ENCODE measurements at places on chromosomes 1 and 21.

- DNase-seq, result no peak
Observed at GRCh38 chr1:51738681-51739080, 121.8 kb downstream of the OSBPL9 start.

GRCh38 chr1:13546791-13547190, 33.0 kb upstream of the LRRC38 start:
- DNase-seq, result no peak

GRCh38 chr1:44347280-44347679, 7.8 kb downstream of the ERI3 start:
- no peak for DNase-seq

DNA sequence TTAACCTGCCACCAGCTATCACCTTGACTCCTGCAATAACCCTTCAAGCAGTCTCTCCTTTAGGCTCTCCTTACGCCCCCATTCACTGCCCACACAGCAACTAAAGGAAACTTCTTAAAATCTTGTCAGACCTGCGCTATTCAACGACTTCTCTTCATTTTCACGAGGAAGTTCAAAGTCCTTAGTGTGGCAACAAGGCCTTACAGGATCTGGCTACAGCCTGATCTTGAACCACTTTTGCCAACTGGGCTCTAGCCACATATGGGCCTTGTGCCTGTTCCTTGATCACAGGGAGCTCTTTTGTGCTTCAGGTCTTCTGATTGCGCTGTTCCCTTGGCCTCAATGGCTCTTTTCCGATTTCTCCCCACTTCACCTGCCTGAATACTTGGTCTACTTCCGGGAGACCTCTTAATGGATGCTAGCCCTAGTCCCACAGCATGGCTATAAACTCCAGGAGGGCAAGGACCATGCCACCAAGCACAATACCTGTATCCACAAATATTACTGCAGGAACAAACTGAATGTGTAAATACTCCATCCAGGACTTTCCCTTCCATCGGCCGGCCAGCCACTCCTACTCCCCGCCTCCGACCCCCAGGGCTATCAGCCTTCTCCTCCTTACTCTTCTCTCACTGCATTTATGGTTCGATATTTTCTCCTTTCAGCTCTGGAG, 2.3 kb upstream of the CTNNBIP1 start:
- DNase-seq, result no peak

DNA sequence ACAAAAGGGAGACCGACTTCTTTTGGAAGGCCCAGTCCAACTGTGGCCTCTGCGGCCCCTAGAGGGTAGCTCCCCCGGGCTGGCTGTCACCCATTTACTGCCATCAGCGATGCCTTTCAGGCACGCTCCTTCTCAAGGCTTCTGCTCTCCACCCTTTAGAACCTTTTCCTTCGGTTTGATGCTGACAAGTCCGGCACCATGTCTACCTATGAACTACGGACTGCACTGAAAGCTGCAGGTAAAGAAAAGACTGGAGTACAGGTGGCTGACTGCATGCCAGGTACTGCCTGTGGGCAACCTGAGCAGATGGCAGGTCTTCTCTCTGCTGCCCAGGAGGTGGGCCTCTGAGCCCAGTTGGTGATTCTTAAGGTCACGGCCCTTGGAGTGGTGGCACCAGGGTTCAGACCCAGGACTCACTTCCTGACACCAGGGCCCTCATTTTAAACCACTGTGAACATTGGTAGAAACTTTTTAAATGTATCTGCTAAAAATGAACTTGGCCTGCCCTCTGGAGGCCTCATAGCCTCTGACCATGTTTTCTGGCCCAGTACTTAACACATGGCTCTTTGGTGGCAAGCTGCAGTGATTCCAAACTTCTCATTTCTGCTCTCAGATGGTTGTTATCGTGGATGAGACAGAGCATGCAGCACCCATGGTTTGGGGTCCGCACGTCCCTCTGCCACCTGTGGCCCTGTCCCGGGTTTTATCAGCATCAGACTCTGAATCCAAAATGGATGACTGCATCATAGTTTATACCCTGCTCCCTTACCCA, 45.7 kb downstream of the CAPN9 start:
- no peak for DNase-seq

GRCh38 chr1:36950604-36951291, 83.6 kb downstream of the GRIK3 start:
- DNase-seq, result no peak

- DNase-seq, result no peak
Observed at GRCh38 chr1:8089535-8090228, 63.6 kb upstream of the ERRFI1 start.

GRCh38 chr1:221774054-221774842, 32.4 kb upstream of the DUSP10 start:
- no peak for DNase-seq

DNA sequence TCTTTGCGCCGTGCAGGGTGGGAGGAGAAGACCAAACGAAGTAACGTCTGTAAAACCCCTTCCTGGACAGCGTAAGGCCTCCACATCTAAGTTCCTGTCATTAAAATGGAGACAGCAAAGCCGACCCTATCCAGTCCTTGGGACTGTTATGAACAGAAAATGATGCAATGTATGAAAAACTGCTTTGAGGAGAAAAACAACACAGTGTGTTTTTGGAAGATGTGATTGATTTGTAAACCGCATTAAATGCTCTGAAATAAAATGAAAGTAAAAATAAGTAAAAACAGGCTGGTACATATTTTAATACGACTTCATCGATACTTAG, 827 bp upstream of the URB1 start:
- DNase-seq, result no peak

DNA sequence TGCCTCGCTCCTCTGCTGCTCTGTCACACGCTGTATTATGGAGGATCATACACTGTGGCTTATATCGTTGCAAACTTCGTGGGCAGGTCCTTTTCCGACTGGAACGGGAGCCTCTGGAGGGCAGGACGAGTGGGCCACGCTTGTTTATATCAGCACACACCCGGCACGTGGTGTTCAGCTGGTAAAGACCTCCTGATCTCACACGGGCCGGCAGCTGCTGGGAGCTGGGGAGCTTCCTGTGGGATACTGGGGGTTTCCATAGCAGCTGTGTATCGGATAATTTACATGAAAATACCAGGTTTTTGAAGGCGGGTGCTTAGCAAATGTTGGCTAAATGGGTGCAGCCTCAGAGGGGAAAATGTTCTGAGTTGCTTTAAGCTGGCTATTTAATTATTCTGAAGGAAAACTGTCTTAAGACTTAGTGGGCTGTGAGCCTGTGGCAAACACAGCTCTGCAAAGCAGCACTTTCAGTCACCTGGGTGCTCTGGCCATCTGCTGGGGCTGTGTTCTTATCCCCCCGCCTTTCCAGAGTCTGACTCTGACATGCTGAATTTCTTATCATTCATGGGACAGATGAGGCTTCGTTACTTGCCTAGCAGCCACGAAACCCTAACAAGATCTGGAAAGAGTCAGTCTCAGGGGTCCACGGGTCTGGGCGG, 103.6 kb upstream of the GCLM start:
- no peak for DNase-seq

- DNase-seq, result no peak
Observed at GRCh38 chr1:15992582-15993500, 11.2 kb upstream of the SRARP start.

- DNase-seq, result no peak
Observed at GRCh38 chr1:44355582-44356305, 687 bp upstream of the ERI3 start.

- DNase-seq, result no peak
Observed at GRCh38 chr1:5286244-5286643, 631.8 kb downstream of the AJAP1 start.

DNA sequence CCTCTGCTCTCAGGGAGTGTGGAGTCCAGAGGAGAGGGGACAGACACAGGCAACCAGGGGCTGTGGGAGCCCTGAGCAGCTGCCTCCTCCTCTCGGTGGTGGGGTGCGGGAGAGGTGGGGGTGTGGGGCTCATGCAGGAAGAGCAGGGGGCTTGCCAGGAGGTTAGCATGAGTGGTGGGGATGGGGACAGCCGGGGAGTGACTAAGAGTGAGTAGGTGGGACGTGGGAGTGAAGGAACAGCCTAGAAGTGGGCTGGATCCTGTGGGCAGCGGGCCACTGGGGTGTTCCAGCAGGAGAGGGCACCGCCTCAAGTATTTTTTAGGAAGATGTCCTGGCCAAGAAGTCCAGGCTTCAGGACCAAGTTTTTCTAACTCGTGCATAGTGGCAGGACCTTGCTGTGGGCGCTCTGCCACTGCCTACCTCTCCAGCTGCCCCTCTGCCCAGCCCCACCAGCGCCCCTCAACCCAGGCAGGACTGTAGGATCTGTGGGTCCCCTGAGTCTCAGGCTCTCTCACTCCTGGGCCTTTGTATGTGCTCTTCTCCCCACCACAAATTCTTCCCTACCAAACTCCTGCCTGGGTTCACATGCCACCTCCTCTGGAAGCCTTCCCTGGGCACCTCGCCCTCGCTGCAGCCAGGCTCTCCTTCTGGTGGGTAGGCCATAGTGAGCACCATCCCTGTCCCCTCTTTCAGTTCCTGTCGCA, 18.8 kb upstream of the LHX4 start:
- no peak for DNase-seq
